ENCODE measurements at places on chromosomes 13 and 19. TPM values are rescaled to one million over a fixed set of nuclear protein-coding genes. Genes with fewer than 3 reads are reported as not detected.

CALM3 gene
- 103 TPM for total RNA-seq

C19orf85 gene
- 0.07 TPM for total RNA-seq

DNA sequence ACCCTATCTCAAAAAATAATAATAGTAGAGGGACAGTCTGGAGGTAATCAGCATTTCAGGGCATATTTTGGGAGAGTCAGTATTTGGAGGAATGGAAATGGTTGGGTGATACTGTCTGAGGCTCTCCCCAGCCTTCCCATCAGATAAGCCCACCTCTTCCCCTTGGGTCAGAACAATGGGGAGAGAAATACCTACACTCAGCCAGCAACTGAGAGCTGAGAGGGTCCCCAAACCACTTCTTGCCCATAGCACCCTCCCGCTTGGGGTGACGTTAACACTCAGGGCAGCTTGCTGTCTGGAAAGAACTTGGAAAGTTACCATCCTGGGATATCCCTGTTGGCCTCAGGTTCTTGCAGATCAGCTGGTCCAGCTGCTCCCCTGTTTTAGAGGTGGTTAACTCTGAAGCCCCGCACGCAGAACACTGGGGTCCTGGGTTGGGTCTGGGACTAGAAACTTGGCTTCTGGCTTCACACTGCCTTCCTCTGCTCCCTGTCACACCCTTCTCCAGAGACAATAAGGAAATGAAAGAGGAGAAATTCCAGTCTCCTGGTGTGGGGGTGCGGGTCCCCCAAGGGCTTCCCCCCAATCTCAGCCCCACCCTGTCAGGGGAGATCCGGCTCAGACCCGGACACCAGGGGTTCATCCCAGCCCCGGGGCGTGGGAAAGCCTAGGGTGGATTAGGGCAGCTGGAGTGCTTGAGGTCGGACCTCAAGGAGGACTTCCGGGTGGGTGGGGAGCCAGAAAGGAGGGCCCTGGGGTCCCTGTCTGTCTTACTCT lies 2.5 kb downstream of the FOXA3 start:
- DNase-seq, result no peak

GRCh38 chr19:58091251-58091995 lies 6.6 kb downstream of the ZSCAN18 start:
- DNase-seq, result no peak

DNA sequence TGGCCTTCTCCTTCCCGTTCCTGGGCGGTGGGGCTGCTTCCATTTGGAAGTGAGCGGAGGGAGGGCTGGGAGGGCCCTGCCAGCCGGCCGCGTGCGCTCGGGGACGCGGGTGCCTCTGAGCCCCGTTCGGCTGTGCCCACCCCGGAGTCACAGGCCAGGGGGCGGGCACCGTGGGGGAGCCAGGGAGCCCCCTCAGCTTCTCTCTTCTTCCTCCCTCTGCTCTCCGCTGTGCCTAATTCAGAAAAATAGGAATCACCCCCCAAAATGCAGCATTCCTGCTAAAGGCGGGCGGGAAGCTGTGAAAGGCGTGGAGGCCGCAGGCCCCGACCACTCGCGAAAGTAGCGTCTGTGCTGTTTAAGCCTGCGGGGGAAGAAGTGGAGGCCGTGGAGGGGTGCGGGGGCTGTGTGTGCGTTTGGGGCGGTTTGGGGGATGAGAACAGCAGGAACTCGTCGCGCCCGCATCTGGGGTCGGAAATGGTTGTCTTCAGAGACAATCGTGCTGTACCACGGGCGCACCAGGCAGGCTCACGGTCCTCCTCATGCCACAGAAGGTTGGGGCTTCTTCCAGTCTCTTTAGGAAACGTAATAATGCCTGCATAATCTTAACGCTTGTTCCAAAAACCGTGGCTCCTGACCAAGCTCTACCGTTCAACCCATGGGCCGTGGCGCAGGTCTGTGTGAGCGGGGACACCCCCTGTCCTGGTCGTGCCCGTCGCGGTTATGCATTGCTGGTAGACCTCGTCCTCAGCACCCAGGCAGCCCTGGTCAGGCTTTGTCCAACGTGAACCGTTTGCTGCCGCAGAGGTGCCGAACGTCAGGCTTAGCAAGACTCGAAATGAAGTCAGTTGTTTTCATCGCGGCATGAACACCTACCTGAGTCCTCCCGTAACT lies 110.4 kb upstream of the SOX1 start:
- DNase-seq, result no peak

- DNase-seq, result no peak
Observed at GRCh38 chr13:27954406-27954851, 14.7 kb downstream of the CDX2 start.

GRCh38 chr19:32911467-32911866 lies 41.9 kb upstream of the SLC7A9 start:
- DNase-seq, result no peak

- no peak for DNase-seq
Observed at GRCh38 chr19:43552198-43552450, 19.1 kb downstream of the ZNF575 start.

GRCh38 chr13:50106559-50106958 lies 91.3 kb downstream of the KCNRG start:
- no peak for DNase-seq

DNA sequence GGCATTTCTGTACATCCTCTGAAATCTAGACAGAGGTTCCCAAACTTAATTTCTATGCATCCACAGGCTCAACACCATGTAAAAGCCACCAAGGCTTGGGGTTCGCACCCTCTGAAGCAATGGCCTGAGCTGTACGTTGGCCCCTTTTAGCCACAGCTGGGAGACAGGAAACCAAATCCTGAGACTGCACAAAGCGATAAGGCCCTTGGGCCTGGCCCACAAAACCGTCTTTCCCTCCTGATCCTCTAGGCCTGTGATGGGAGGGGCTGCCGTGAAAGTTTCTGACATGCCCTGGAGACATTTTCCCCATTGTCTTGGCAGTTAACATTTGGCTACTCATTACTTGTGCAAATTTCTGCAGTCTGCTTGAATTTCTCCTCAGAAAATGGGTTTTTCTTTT lies 766.4 kb downstream of the GPC5 start:
- DNase-seq, result no peak

DNA sequence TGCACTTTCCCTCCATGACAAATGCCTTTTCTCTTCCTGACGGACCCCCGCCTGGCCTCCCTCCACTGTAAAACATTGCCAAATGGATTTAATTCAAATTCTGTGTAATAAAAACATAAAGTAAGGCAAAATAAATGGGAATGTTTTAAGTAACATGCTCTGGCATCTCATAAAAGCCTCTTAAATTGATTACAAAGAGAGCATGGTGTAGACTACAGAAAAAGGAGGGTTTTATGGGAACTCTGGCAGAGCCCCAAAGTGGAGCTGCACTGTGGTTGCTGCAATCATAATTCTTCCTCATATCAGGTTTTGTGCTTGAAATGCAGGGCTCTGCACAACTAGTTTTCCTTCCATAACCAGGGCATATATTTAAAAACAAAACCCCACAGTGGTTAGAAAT lies 44.3 kb upstream of the SIAH3 start:
- no peak for DNase-seq

- DNase-seq, result peak; percentile 61
Observed at GRCh38 chr19:45526143-45526542, 18.9 kb downstream of the VASP start.

GRCh38 chr19:49362048-49362928 lies at the start of gene TEAD2:
TEAD2 (minus strand) TSS chr19:49362416; CDS start chr19:49360075, 2,341 bp downstream.
- no peak for DNase-seq

DNA sequence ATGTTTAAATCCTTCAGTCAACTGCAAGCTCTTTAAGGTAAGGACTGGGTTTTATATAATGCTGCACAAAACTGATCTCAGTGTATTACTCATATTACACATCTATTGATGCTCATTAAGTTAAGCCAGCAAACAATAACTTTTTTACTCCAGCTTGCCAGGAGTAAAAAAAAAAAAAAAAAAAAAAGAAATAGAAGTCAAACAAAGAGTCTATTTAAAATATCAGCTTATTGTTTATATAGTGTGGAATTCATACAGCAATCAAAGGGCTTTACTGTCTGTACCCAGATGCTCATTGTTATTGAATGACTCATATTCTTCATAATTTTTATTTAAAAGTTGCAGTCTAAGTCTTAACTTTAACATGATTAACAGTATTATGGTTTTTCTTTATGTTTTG lies 21.8 kb upstream of the KBTBD7 start:
- peak; percentile 10 for DNase-seq

- DNase-seq, result peak; percentile 60
Observed at GRCh38 chr13:105343134-105343806, 1192.2 kb downstream of the EFNB2 start.

DNA sequence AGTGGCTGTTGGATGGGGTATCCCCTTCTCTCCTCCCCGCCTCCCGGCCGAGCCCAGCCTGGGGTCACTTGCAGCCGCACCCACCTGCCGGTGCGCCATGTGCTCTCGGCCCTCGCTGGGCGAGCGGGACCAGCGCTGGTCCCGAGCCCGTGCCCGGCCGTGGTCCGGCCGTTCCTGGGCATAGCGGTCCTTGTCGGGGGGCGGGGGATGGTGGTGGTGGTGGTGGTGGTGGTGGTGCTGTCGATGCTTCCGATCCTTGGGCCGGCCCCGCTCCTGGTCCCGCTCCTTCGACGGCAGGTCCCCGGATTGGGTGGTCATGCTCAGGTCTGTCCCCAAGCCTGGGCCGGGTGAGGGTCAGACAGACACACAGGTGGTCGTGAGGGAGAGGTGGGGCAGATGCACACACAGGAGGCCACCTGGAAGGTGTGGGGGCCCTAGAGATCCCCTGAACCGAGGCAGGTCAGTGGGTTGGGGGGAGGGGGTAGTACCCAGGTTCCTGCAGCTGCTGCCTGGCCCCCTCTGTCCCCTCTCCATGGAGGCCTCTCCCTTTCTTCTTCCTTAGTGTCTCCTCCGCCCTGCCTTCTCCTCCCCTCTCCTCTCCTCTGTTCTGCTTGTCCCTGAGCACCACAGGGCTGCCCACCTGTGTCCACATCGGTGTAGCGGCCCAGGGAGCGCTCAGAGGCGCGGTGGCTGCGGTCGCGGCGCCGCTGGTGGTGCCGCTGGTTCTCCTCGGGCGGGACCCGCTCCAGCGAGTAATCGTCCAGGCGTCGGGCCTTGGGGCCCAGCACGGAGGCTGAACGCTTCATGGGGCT lies 58.7 kb downstream of the IER2 start:
- DNase-seq, result no peak

Measured in A172 (cell line).